ENCODE measurements at places on chromosomes 3 and 15.

- DNase-seq, result no peak
These were observed 35.8 kb upstream of the LRRFIP2 start for GRCh38 chr3:37210230-37210629.

DNA sequence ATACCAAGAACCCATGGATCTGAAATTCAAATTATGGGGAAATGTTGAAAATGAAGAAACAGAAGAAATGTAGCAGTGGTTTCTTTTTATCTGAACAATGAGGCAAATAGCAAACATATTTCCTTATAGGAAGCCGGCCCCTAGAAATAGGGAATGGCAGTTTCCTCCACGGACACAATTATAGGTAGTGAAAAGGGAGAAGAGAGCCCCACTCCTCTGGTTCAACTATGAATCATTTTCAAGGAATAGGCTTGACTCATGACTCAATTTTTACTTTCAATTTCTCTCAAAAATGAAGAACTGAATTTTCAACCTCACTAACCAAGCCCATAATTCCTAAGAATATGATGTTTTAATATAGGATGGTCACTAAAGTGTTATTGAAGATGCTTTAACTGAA is 243.1 kb downstream of the MECOM start:
- no peak for DNase-seq

DNA sequence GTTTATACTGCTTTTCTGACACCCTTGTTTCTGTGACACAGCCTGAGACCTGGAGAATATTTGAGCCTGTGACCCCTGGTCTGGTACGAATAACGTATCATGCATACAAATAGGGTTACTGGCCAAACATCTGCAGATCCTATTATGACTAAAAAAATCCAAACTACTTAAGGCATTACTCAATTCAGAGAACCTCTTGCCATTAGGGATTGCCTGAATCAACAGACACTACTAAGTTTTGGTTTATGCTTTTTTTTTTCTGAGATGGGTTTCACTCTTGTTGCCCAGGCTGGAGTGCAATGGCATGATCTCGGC is 35.4 kb downstream of the OSBPL10 start:
- no peak for DNase-seq

DNA sequence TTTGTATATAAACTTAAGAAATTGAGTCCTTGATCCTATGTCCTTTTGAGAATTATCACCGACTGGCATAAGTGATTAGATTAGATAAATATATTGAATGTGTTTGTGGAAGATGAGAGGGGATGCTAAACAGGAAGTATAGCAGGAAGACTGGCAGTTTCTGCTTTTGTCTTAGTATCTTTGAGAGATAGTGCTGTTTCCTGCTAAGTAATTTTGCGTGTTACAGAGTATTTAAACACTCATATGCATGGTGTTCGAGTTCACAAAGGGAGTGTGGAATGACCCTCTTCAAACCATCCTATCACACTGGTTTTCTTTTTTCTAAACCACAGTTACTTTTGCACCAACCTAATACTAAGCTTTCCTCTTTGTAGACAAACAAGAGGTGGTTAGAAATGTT is 106.0 kb downstream of the KLHL25 start:
- no peak for DNase-seq

GRCh38 chr3:119352863-119353527 is 58.8 kb downstream of the ARHGAP31 start:
- DNase-seq, result no peak

GRCh38 chr3:72533591-72534473 is 314.4 kb downstream of the SHQ1 start:
- DNase-seq, result no peak

DNA sequence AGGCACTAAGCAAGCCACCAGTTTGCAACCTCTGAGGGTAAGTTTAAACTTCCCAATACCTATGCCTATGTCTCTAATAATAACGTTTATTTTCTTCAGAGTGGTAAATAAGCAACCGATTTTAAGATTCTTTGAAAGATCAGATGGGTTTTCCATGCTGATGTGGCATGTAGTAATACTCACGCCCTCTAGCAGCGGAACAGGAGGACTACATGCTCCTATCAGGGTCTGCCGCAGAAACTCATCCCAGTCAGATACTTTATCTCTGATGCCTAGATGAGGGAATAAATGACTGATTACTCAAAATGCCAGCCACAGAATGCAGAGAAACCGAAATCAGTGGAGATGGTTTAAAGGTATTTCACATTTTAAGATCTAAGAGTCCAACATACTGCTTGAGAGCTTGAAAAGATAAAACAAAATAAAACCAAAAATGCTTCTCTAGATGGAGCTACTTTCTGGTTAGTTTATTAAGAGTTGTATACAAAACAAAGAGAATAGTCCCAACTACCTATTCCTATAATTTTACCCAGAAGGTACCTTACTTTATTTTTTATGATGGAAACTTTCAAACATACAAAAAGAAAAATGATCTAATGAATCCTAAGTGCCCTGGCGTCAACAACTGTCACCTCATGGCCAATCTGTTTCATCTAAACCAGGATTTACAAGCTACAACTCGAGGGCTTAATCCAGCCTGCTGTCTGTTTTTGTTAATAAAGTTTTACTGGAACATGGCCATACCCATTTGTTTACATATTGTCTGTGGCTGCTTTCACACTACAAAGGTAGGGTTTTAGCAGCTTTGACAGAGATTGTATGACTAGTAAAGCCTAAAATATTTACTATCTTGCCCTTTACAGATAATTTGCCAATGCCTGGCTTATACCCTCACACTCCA is 37.5 kb upstream of the STIMATE start:
- DNase-seq, result peak; percentile 45

GRCh38 chr3:139260793-139261736 is 82.8 kb upstream of the MRPS22 start:
- DNase-seq, result no peak

DNA sequence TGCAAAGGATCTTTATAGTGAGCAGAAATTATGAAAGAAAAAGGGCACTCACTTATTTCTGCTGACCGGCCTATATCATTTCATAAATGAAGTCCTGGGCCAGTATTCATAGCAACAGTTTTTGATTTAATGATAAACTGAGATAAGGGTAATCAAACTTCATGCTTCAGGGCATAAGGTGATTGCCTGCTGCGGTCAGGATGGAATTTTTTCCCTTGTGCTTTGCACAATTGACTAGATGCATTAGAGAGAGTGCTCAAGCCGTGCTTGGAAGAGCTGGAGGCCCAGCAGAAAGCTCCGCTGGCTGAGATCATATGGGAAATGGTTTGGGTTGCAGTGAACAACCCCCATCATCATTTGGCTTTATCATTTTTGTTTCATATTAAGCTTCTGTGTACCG is 10.4 kb downstream of the SEMA6D start:
- no peak for DNase-seq

GRCh38 chr15:80107774-80108173 is 45.0 kb upstream of the FAH start:
- DNase-seq, result no peak

GRCh38 chr3:88469216-88469615 is 319.5 kb downstream of the C3orf38 start:
- DNase-seq, result no peak

- DNase-seq, result no peak
These were observed 1061.9 kb downstream of the FHIT start for GRCh38 chr3:60189304-60189703.

GRCh38 chr3:70061096-70061495 is 61.6 kb downstream of the SAMMSON start:
- DNase-seq, result no peak

DNA sequence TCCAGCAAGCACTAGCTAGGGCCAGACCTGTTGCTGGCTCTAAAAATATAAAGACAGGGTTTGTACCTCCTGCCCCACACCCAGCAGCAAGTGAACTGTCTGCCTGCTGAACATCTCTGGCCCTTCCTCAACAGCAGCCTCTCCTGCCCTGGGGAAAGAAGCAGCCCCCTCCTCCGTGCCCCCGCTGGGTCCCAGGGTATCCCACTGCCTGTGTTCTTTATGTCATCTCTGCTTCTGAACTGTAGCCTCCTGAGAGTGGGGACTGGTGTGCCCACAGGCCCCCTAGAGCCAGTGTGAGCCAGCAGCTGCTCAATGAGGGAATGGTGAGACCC is 54.5 kb downstream of the ACAD9 start:
- DNase-seq, result no peak

DNA sequence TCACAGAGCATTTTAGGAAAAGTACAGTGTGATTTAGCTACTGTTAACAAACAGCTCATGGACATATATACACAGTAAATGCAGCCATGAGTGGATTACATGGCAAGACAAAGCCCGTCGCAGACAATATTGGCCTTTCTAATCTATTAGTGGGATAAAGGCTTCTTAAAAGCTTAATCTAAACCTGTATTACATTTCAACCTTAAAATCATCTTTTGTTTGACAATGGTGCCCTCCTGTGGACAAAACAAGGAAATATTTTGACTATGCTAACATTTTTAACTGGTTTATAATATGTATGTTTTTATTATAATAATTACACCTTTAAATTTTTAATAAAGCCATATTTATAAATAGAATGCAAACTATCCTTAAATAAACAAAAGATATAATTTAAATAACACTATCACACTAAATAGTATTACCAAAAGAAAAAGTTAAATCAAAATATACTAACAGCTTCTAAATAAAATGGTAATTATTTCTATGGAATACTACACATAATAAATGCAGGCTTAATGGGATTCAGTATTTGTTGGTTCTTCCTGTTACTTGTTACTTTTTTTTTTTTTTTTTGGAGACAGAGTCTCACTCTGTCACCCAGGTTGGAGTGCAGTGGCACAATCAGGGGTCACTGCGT is 38.6 kb downstream of the TAFA4 start:
- DNase-seq, result peak; percentile 20

All from frontal cortex (tissue), 4 donors.